GM12891 (cell line): ENCODE measurements at places on chromosomes 13 and 19.

GRCh38 chr13:100619940-100620339 lies 31.4 kb upstream of the GGACT start:
- no peak for DNase-seq

- no peak for DNase-seq
Observed at GRCh38 chr19:35100588-35101533, 14.8 kb upstream of the FXYD3 start.

DNA sequence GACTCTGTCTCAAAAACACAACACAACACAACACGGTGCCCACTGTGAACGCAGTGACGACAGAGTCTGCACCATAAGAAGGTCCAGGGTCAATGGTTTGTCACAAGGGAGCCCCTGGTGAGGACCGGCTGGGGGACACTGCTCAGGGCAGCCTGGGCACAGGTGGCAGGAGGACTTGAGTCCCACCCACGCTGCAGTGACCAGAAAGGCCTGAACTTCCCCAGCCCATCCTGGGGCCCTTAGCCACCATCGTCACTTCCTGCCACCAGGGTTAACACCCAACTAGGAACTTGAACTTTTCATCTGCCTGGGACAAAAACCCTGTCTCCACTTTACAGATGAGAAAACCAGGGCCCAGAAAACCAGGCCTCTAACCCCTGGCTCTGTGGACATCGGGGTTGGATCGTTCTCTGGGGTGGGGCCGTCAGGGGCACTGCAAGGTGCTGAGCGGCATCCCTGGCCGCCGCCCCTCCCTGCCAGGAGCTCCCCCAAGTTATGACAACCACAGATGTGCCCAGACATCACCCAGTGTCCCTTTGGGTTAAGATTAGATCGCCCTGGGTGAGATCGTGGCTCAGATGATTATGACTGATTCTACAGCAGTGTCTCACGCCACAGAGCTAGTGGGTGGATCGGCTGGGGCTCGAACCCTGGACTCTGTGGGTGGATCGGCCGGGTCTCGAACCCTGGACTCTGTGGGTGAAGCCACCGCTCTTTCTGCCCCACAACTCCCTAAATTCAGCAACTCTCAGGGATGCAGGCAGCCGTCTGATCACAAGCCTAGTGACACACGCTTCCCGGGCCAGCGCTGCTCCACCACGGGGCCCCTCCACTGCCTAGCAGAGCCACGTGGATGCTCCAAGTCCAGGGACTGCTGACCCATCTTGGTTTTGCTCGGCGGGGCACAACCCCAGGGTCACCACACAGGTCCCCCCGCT lies 14.0 kb downstream of the MOB3A start:
- no peak for DNase-seq

DNA sequence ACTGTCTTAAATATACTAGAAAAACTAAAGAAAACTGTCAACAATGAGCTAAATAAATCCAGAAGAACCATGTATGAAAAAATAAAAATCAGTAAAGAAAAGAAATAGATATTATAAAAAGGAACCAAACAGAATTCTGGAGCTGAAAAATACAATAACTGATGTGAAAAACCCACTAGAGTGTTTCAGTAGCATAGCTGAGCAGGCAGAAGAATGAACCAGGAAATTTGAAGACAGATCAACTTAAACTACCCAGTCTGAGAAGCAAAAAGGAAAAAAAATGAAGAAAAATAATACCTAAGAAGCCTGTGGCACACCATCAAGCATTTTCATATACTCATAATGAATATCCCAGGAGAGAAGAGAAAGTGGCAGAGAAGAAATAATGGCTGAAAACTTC lies 240.1 kb upstream of the RXFP2 start:
- DNase-seq = no peak

GRCh38 chr13:81275666-81276258 lies 934.8 kb upstream of the SPRY2 start:
- DNase-seq = no peak

DNA sequence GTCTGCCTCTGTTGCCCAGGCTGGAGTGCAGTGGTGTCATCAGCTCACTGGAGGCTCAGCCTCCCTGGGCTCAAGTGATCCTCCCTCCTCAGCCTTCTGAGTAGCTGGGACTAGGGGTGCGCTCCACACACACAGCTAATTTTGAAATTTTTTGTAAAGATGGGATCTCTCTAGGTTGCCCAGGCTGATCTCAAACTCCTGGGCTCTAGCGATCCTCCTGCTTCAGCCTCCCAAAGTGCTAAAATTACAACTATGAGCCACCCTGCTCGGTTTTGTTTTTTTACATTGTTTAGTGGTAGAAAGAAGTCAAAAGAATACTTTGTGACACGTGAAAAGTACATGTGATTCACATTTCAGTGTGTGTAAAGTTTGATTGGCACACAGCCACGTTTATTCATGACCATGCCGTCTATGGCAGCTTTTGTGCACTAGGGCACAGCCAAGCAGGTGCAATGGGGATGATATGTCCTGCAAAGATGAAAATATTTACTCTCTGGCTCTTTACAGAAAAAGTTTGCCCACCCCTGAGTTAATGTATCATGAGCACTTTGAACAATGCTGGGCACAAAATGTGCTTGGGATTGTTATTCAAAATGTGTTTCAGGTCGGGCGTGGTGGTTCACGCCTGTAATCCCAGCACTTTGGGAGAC lies 16.2 kb upstream of the NFIC start:
- DNase-seq = no peak

DNA sequence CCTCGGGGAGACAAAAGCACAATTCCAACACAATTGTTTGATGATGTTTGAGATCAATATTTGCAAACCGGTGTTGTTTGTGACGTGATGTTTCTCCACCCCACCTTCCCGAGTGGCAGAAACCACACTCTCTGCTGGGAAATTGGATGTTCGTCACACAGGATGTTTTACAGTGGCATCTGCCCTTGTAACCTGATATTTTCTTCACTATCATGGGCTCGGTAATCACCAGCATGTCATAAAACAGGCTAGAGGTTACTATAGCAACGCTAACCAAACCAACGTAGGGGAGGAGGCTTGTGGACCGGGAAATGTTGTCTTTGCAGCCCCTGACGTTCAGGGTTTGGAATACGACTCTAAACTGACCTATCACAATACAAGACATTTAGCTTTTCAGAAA lies 454.5 kb downstream of the IRS2 start:
- no peak for DNase-seq

GRCh38 chr19:30314056-30314804 lies 58.0 kb upstream of the ZNF536 start:
- DNase-seq = no peak

DNA sequence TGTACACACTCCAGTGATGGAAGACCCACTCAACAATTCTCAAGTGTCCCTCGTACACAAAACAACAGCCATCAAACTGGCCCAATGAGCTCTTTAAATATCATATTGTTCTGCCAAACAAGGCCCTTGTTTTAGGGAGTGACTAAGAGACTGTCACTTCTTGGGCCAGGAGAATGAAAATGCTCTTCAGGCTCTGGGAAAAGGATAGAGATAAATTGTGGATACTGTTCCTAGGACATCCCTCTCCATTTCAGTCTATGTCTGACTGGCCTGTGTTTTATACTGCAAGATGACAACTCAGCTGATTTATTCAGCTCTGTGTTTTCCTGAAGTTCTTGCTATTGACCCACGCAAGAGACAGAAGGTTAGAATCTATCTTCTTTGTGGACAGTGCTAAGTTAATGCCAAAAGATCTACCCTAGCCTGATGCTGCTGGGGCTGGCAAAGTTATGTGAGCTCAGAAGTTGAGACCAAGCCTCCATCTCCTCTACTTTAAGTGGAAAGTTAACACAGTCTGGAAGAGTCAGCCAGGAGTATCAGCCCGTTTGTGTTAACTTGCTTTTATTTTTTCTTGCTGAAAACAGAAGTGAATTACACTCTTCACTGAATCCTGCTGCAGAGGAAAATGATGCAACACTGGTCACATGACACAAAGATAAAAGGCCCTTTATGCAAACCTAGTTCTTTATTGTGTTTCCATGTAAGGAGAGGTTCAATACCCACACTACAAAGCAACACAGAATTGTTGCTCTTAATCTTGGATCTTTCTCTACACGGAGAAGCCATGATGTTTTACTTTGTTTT lies 14.6 kb downstream of the FRY start:
- no peak for DNase-seq

GRCh38 chr13:67221630-67222226 lies 8.4 kb downstream of the PCDH9 start:
- DNase-seq = no peak

GRCh38 chr19:6091771-6092291 lies 18.5 kb downstream of the RFX2 start:
- DNase-seq = no peak

DNA sequence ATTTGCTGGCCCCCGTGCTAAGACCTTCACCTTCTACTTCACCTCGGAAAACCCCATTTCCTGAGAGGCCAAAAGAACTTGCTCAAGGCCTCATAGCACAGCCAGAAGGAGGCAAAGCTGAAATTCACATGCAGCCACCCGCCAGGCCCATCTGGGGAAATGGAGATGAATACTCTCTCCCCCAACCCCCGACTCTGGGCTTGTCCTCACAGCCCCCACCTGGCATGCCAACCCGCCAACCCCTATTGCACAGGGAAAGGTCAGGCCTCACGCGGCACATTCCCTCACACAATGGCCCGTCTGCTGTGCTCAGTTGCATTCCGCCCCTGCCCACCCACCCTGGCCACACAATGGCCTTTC lies 3.2 kb downstream of the PRX start:
- DNase-seq = no peak

DNA sequence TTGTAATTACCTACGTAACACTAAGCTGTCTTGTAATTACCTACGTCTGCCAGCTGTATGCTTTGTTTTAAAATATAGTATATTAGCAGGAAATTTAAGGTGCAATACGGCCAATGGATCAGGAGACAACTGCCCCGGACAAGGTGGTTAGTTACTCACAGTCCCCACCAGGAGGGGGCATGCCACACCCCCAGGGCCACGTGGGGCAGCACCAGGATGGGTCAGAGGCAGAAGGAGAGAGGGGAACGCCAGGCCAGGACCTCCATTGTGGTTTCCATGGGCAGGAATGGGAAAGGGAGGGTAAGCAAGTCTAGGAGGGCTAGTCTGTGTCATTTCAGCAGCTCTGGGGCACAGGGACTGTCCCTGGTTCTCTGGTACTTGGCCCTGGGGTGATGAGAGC lies 140.1 kb downstream of the URI1 start:
- DNase-seq = no peak

DNA sequence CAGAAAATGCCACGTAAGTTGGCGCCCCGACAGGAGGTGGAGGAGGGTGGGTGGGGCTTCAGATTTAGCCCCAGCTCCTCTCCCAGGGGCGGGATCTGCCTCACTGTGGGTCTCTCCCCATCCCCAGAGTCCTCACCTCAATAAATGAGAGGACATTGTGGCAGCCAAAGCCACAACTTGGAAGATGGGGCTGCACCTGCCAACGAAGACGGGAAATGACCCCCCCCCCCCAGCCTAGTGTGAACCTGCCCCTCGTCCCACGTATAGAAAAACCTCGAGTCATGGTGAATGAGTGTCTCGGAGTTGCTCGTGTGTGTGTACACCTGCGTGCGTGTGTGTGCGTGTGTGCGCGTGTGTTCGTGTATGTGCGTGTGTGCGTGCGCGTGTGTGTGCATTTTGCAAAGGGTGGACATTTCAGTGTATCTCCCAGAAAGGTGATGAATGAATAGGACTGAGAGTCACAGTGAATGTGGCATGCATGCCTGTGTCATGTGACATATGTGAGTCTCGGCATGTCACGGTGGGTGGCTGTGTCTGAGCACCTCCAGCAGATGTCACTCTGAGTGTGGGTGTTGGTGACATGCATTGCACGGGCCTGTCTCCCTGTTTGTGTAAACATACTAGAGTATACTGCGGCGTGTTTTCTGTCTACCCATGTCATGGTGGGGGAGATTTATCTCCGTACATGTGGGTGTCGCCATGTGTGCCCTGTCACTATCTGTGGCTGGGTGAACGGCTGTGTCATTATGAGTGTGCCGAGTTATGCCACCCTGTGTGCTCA lies 1.5 kb upstream of the TRAPPC5 start:
- no peak for DNase-seq

DNA sequence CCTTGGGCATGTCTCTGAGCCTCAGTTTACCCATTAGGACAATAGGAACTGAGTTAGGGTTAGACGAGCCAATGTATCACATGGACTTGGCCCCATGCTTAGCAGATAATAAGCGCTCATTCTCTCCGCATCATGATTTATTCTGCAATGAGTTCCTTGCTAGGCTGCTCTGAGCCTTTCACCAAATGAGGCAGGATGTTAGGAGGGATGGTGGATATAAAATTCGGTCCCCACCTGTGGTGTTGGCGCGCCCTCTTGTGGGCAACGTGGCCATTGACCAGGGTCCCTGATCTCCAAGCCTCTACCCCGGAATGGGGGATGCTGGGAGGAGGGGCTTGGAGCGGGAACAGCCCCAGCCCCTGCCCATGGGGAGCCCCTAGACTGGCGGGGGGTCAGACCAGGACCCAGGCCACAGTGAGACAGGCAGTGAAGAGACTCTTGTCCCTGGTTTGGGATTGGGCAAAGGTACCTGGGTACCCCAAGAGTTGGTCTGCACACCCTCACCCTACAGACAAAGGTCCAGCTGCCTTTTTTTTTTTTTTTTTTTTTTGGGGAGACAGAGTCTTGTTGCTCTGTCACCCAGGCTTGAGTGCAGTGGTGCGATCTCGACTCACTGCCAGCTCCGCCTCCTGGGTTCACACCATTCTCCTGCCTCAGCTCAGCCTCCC lies 43.9 kb downstream of the CERS4 start:
- peak; percentile 92 for DNase-seq

DNA sequence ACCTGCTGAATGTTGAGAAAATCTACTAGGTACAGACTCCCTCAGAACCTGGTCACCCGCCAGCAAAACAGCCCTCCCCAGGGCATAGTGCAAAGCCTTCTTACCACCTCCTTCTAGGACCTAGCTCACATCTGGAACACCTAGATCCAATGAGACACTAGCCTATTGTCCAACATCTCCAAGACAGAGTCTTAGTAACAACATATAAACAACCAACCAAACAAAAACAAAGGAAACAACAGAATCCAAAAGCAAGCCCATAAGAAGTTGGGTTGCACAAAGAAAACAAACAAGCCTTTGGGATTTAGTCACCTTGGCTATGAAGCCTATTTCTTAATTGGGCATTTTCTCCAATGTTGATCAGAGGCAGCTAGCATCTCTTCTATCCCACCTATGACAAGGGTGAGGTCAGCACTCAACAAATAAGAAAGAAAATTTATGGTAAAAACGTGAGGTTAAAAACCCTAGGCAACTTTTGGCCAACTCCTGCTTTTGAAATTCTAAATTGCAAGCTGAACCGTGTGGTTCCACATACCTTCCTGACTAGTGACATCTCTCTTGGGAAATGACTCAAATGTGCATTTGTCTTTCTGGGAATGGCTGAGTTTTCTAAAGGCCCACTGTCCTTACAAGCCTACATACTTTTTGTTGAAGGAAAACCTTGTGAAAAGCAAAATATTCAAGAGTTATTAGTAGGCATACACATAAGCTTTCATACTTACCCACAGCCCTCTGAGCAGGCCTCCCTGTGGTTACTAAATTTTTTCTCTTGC lies 66.7 kb downstream of the FAM216B start:
- no peak for DNase-seq
